ENCODE measurements at places on chromosomes 1 and 21.
A peak's percentile ranks its signal among the peaks of the same experiment; 100 is the strongest.

DNA sequence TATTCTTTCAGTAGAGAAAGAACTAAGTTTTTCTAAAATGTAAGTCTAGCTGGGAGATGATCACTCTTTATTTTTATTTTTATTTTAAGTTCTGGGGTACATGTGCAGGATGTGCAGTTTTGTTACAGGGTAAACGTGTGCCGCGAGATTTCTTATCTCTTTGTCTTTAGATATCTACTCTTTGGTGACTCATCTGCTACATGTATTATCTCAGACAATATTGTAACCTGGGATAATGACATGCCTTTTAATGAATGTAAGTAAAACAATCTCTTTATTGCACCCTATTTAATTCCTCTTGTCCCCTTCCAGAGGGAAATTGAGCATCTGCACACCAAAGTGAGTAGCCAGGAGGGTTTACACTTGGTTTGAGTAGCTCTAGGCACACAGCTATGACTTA lies 9.4 kb downstream of the CR2 start:
- DNase-seq, result no peak

GRCh38 chr1:96355521-96355920 lies 366.1 kb upstream of the PTBP2 start:
- DNase-seq, result no peak

DNA sequence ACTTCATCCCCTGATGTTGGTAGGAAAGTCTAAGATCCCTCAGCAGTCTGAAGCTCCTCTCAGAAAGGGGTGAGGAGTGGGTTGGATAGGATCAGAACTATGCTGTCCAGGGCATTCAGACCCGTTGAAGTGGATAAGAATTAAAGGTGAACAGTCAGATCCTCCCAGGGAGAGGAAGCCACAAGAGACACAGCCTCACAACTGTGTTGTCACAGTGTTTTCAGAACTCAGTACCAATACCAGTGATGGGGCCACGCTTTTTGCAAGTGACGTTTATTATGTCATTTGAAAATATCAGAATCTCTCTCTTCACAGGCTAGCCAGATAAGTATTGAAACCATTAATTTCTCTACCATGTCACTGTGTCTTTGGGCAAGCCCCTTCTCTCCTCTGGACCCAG lies 15.4 kb upstream of the EPS15 start:
- no peak for DNase-seq

DNA sequence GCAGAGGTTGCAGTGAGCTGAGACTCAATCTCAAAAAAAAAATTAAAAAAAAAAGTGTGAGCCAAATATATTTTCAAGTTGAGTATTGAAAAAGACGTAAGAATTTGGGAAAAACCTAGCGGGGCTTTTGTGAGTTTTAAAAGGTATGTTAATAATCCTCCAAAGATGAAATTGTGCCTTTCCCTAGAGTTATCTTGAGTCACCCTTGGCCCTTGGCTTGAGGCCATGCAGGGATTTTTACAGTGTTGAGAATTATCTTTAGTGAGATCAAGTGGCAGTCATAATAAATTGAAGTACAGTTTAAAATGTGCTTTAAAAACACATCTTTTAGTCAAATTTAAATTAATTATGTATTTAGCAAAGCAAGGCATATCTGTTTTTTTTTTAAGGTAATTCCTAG lies 32.7 kb downstream of the PPP2R5A start:
- DNase-seq, result no peak

DNA sequence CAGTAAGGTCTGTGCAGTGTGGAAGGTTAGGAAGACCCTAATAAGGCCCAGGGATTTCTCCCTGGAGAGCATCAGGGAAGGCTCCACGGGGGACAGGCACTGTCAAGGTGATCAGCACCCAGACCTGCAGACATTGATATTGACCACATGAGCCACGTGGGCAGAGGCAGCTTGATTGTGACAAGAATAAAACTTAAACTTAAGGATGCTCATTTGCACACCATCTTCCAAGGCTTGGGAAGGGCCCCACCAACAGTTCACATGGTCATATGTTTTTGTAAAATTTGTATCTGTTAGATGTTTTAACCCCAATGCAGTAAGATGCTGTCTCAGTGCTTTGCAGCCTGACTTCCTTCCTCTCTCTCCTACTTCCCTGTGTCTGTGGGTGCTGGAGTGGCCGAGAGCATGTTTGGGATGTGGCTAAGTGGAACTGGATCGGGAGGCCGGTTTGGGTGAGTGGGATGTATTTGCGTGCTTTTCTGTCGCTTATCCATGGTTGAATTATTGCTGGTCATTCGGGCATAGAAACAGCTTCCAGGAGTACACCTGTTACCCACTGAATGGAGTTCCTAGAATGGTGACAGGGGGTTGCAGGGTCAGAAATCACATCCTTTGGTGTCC lies 49.8 kb upstream of the OLIG2 start:
- peak; percentile 11 for DNase-seq

GRCh38 chr1:193036337-193037047 lies 22.7 kb downstream of the UCHL5 start:
- no peak for DNase-seq

- no peak for DNase-seq
Observed at GRCh38 chr1:56626546-56626945, 18.6 kb upstream of the PRKAA2 start.

DNA sequence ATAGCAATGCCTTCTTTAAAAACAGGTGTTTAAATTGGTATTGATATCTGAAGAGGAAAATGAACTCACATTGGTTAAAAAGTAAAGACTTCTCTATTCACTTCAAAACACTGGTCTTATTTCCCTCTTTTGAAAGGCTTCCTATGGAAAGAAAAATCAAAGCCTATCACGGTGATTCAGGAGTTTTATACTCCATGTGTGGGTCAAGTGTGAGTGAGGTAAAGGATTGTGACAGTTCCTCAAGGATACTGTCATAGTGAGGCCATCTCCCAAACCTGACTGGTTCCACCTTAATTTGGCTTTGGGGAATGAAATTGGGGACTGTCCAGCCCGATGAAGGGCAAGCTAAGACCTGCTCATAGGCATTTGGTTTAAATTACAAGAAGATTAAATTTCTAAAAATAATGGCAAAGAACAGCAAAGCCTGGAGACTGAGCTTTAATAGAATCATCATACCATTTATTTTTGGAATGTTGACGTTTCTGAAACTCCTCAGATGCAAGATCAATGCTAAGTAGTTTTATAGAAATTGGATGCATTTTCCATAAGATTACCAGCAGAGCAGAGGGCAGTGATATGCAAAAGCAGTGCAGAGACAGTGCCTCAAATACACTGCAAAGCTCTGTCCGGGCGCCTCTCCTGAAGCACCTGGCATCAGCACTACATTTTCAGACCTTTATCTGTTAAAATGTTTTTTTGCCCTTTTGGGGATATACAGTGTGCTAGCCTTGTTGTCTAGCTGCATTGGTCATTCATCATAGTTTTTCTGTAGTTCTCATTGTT lies 302.1 kb upstream of the SGIP1 start:
- DNase-seq, result no peak

DNA sequence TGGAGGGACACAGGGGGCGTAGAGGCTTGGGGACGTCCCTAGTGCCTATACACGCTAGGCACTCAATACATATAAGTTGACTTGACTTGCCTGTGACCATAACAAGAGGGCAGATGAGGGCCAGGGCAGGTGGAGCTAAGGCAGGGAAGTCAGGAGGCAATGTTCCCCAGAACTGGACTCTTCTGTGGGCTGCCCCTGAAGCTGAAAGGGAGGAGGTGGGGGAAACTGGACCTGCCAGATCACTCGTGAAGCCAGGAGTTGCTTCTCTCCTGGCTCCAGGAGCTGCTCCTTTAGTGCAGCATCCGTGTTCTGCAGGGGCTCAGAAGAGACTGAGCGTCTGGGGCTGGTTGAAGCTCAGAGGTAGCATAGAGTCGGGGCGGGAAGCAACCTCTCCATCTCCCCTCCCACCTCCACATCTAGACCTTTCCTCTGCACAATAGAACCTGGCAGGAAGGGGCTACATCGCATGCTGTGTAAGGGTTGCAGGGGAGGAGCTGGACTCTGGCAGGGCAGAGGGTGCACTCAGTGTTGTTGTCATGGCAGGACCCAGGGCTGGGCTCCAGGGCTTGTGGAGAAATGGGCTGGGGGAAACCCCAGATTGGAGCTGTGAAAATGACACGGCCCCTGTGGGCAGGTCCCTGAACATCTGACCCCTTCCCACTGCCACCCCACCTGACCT lies 2.9 kb upstream of the SEMA4A start:
- peak; percentile 78 for DNase-seq

DNA sequence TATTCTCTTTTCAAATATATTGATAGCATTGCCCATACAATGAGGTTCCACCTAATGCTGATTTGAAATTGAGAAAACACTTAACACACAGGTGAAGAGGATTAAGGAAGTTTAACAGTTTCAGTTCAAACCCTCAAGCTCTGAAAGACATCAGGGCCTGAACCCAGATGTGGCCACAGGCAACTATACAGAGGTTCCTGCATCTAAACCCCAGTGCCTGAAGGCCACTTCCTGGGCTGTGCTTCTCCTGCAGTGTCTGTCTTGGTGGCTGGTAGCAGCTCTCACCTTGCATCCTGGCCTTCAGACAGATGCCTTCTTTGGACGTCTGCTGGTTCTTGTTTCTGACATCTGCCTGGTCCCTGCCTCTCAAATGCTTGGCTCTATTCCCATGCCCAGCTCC lies 25.1 kb upstream of the NGF start:
- DNase-seq, result no peak

- DNase-seq, result no peak
Observed at GRCh38 chr1:225476100-225476511, 48.3 kb upstream of the LBR start.

- no peak for DNase-seq
Observed at GRCh38 chr1:85580872-85581801, 576 bp downstream of the CCN1 start.

DNA sequence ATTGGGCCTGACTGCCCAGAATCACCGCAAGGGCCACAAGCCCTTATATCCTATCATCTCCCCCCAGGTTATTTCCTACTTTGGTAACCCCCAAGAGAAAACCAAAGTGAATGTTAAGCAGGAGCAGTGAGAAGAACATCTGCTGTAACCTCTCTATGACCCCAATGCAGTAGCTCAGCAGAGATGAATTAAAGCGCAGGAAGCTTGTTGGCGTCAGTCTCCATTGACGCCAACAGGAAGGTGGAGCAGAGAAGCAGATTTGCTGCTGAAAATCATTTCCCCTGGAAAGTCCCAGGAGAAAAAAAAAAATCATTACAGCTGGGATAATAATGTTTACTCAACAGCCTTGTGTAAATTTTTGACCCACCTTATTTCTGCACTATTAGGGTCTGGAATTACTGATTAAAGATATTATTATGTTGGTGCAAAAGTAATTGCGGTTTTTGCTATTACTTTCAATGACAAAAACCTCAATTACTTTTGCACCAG lies 33.2 kb upstream of the FAM163A start:
- peak; percentile 35 for DNase-seq

- DNase-seq, result no peak
Observed at GRCh38 chr1:15343729-15344128, 66.0 kb upstream of the EFHD2 start.

Data from inflammatory macrophage treated with lipopolysaccharide for 1 hour (primary cell).